GM13977 (cell line): ENCODE measurements at places on chromosomes 12 and 14.
A peak's percentile ranks its signal among the peaks of the same experiment; 100 is the strongest.

GRCh38 chr14:86654558-86655184 lies 1124.7 kb downstream of the FLRT2 start:
- peak; percentile 7 for DNase-seq

DNA sequence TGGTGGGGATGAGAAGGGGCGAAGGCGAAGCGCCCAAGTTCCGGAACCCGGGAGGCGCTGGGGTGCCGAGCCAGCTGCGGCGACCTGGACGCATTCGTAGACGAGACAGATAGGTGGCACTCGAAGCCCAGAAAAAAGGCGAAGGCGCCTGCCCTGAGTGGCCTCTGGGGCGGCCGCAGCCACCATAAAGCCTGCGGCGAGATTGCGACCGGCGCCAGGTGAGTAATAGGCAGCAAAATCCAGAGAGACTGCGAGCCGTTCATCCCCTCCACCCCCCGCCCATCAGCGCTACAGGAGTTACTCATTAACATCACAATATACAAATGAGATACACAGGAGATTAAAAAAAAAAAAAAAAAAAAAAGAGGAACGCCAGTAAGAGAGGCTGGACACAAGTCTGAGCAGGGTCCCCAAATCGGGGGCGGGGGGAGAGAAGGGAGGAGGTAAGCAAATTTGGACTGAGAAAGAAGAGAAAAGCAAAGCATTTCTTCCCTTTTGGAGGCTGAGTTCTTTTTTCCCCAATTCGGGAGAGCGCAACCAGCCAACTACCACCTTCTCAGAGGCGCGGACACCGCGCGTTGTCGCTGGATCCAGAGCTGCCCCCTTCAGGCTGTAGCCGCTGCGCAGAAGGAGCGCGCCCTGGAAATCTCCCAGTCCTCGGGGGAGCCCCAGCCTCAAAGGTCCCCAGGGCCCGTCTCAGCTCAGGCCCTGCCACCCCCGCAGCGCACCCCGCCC lies 15.7 kb downstream of the TBX3 start:
- DNase-seq: peak; percentile 81

DNA sequence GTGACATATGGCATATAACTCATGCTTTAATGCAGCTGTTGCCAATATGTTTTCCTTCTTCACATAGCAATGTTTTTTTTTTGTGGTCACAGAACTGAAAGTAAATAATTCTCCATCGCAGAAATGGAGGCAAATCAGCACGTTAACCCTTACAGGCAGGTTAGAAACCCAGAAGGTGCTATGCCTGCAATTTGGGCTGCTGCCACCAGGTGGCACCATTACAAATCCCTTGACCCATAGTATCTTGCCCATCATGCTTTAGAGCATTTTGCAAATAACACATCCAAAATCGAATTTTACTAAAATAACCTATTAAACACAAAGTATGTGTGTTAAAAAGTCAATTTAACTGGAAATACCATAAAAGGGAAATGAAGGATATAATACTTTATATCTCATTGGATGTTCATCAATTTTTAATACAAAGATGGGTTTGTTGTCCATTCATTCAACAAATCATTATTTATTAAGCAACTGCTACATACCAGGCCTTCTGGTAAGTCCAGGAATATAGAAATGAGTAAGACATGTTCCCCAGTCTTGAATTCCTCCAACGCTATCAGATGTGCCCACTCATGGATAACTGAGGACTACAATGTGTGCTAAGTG lies 340.1 kb downstream of the GLT1D1 start:
- DNase-seq: peak; percentile 33

DNA sequence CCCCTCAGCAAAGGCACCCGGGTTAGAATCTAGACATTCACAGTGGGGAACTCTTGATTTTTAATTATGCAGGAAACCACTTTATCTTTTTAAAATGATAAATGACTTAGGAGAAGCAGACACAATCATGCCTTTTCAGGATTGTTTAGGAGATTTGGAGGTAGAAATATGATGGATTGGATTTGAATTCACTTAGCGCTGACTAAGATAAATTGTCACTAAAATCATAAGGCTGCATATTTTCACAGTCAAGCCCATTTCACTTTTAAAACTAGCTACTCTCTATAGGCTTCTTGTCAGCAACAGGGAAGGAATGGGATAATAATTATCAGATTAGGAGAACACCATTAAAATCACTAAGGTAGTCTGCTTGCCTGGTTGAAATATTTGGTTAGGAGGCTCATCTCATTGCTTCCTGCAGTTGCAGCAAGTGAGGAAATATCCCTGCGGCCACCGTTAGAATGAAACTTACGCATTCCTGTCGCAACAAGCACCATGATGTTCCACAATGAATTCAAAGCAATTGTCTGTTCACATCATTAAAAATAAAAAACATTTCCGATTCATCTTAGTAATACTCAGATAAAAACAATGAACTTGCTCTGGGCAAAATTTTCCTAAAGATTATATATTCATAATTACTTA lies 31.9 kb downstream of the DACT1 start:
- DNase-seq: no peak

DNA sequence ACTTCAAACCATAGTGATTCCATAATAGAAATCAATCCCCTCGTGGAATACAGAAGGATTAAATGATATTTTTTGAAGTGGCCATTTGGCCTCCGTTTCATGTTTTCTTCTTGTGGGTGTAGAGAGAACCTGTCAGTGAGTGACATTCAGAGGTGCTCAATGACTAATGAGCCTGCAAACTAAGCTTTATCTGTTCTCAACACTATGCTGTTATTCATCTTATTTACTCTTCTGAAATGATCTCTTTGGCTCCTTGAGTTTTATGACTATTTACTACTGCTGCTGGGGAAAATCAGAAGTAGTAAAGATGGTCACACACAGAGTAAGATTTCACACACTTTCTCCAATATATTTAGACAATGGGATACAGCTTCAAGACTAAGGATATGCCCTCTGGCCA lies 30.4 kb downstream of the ATP2B1 start:
- DNase-seq: no peak

GRCh38 chr14:52399921-52400595 lies 85.9 kb downstream of the PTGER2 start:
- DNase-seq: no peak

DNA sequence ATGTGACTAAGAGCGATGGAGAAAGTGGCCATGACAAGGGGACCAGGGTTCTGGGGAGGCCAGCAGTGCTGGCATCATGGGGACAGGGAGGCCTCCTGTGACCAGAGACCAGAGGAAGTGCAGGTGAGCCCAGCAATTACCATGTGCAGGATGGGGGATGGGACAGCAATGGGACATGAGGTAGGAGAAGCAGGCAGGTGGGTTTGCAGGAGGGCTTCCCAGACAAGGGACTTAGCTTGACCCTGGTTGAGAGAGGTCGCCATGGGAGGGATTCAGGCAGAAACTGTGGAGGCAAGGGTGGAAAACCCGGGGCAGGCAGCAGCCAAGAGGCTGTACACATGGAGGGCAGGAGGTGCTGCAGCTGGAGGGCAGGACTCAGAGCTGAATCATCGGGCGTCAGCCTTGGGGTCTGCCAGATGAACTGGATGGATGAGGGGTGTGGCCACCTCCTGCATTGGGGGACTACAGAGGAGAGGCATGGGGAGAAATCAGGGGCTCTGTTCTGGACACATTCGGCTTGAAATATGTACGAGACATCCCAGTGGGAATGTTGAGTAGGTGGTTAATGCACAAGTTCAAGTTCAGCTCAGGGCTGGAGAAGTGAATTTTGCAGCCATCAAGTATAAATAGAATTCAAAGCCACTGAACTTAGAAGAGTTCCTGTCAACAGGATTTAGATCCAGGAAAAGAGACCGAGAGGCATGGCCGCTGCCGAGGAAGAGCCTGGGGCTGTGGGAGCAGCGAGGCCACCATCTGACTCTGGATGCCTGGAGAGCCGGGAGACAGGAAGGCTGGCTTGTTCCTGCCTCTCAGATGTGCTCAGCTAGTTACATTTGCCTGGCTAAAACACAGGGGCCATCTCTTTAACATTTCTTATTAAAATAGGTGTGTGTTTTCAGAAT lies 36.6 kb downstream of the SFSWAP start:
- DNase-seq: no peak

DNA sequence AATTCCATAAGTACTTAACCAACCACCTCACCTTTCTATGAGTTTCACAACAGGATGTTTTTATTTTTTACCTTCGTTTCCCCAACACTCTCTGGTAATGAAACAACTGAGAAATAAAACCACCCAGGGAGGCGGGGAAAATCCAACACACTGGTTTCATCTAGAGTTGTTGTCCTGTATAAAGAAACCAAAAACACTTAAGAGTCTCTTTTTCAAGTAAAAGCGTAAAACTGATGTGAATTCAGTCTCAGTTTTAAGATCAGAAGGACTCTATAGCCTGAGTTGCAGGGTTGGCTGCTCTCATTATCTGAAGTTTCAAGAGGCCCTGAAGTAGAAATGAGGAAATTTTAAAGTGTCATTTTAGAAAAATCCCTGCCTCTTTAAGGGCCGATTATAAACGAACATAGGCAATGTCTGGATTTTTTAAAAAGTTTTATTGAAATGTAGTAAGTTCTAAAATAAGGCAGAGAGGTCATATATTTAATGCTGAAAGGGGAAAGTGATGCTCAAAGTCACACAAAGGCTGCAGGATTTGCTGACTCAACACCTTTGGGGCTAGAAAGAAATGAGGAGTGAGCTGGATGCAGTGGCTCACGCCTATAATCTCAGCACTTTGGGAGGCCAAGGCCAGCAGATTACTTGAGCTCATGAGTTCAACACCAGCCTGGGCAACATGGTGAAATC lies 27.2 kb downstream of the HIGD1C start:
- DNase-seq: peak; percentile 48

- peak; percentile 41 for DNase-seq
Observed at GRCh38 chr14:92747701-92748258, 647 bp downstream of the LGMN start.

GRCh38 chr12:79933043-79933442 lies 1.9 kb downstream of the PPP1R12A start:
- no peak for DNase-seq

- peak; percentile 60 for DNase-seq
Observed at GRCh38 chr12:80937391-80938238, at the start of gene LIN7A. TSS of gene LIN7A (minus strand) at chr12:80937934. CDS start at chr12:80937722, 212 bp downstream.

GRCh38 chr12:114405519-114406271 lies at the start of gene TBX5:
TSS of gene TBX5 (minus strand) at chr12:114406144. CDS start at chr12:114403898, 2,246 bp downstream.
- peak; percentile 18 for DNase-seq

DNA sequence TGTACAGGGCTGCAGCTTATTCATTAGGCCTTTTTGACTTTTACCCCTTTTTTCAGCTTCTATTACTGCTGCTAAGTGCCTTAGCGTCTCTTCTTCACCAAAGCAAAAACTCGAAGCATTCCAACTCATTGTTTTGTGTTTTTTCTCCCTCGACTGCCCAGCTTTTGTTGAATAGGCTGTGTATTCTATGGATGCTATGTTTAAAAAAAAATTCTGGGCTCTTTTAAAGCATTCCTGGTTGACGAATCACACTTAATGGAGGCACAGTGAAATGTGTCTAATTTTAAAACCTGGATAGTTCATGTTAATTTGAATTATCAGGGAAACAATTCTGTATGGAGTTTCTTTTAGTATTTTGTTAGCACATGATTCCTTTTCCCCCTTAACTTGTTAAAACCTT lies 29.7 kb downstream of the KTN1 start:
- DNase-seq: no peak

DNA sequence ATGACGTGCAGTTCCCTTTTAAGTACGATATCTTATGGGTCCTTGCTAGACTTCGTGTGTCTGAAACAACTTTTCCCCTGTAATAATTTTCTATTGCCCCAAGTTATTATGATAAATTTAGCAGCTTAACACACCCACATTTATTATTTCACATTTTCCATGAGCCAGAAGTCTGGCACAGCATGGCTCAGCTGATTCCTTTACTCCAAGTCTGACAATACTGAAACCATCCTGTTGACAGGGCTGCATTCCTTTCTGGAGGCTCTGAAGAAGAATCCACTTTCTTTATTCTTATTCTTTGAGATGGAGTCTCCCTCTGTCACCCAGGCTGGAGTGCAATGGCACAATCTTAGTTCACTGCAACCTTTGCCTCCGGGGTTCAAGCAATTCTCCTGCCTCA lies 80.9 kb downstream of the DENND5B start:
- DNase-seq: no peak

DNA sequence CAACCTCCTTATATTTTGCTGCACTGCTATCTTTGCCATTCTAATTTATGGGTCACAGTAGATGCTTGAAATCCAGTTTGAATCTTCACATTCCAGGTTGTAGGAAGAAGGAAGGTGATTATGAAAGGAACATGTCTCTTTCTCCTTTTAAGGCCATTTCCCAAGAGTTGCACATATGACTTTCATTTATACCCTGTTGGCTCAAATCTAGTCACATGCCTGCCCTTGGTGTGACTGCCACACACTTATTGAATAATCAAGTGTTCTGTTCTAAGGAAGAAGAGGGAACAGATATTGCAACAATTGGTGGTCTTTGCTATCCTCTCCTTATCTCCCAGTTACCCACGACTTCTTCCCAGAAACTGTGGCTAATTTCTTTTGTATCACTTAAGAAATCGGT lies 404.3 kb downstream of the TMEM117 start:
- DNase-seq: no peak

GRCh38 chr12:15933751-15934150 lies 22.6 kb downstream of the DERA start:
- no peak for DNase-seq

DNA sequence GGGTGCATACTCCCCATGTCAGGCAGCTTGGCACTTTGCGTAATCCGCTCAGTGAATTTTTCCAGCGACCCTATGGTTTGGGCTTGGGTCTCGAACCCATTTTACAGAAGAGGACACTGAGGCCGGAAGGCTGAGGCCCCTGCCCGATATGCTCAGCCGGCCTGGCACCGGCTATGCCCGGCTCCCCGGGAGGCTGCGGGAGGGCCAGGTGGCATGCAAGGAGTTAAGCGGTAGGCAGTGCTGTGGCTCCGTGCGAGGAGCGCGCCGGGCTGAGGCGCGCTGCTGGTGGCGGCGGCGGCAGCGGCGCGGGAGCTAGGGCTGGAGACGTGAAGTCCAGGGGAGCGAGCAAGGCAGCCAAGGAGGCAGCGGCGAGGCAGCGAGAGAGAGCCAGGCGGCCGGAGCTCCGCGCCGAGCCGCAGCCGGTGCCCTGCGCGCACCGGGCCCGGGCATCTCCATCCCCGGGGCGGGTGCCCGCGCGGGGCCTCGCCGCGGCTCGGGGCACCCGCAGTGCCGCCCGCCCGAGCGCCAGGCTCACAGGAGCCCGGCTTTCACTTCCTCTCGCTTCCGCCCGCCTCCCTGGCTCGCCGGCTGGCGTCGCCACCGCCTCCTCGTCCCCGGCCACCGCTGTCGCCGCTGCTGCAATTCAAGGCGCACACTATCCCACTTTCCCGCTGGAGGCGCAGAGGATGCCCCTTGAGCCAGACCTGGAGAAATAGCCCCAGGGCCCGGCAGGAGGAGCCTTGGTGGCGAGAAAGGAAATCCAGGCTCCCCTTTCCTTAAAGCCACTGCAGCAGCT lies at the start of gene WSCD2:
WSCD2 (plus strand) TSS at position 272 of the 796 bp plus-strand sequence. CDS start 66,545 bp downstream, outside the sequence.
- peak; percentile 23 for DNase-seq

GRCh38 chr12:121132601-121133481 lies at the start of gene P2RX7:
TSS of gene P2RX7 (plus strand) at chr12:121132876. CDS start at chr12:121132971, 95 bp downstream.
- peak; percentile 42 for DNase-seq

DNA sequence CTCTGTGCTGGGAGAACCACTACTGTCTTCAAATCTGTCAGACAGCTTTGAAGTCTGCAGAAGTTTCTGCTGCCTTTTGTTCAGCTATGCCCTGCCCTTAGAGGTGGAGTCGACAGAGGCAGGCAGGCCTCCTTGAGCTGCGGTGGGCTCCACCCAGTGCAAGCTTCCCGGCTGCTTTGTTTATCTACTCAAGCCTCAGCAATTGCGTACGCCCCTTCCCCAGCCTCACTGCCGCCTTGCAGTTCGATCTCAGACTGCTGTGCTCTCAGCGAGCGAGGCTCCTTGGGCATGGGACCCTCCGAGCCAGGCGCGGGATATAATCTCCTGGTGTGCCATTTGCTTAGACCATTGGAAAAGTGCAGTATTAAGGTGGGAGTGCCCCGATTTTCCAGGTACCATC lies 25.1 kb upstream of the KLRB1 start:
- no peak for DNase-seq

GRCh38 chr14:95075789-95076188 lies 81.5 kb downstream of the DICER1 start:
- DNase-seq: no peak
